ENCODE measurements at places on chromosomes 7 and 10. TPM values are rescaled to one million over a fixed set of nuclear protein-coding genes. Genes with fewer than 3 reads are reported as not detected.

The IQUB gene
- polyA plus RNA-seq, result 5.0 TPM

GRCh38 chr10:97798958-97799610 lies 27.3 kb upstream of the SFRP5 start:
- no peak for DNase-seq

GRCh38 chr10:11020548-11020942 lies 2.9 kb downstream of the CELF2 start:
- no peak for DNase-seq

GRCh38 chr10:74437822-74438221 lies 286.8 kb downstream of the ADK start:
- DNase-seq, result no peak

DNA sequence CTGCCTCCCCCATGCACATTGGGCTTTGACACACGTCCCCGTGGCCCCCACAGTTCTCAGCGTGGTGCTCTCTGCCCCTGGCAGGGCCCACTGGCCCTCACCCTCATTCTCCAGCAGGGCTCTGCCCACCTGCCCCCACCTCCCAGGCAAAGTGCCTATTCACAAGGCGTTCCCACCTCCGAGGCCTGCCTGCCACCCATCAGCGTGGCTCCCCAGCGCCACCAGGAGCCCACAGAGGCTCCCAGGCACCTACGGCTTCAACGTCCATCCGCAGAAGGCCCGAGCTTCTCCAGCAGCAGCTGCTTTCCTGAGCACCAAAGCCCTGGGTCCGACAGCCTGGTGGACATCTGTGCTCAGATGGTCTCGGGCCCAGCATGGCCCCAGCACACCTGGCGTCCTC lies 211.8 kb upstream of the PPP2R2D start:
- DNase-seq, result no peak

DNA sequence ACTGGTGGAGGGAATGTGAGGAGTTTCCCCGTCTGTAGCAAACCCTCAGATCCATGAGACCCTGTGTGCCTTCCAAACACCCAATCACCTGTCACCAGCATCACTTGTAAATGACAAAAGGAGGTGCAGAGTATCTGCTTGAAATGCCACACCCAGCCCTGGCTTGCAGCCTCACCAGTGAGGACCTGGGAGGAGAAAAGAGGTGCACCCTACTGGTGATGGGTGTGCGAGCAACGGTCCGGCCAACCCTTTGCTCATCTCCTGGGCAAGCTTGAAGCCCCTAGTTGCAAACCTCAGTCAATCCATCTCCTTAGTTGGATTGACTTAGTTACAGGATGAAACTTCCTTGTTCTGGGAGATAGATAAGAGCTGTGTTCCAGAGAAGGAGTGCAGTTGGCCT lies 62.4 kb upstream of the WAPL start:
- DNase-seq, result no peak

The TBATA gene
- polyA plus RNA-seq, result not detected

DNA sequence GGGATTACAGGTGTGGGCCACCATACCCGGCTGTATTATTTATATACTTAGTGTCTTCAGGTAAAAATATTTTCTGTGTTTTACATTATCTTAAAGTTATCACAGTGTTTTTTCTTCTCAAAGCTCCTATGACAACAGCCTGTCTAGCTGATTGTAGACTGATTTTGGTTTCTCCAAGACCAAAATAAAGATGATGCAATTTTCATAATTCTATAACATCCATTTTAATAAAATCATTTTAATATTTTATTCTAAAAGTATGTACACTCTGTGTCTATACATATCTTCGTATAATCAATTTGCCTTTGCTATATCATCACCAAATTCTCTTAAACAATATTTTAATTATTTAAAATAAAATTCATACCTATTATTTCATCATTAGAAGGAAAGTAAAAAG lies 108.6 kb downstream of the TRIM24 start:
- no peak for DNase-seq

DNA sequence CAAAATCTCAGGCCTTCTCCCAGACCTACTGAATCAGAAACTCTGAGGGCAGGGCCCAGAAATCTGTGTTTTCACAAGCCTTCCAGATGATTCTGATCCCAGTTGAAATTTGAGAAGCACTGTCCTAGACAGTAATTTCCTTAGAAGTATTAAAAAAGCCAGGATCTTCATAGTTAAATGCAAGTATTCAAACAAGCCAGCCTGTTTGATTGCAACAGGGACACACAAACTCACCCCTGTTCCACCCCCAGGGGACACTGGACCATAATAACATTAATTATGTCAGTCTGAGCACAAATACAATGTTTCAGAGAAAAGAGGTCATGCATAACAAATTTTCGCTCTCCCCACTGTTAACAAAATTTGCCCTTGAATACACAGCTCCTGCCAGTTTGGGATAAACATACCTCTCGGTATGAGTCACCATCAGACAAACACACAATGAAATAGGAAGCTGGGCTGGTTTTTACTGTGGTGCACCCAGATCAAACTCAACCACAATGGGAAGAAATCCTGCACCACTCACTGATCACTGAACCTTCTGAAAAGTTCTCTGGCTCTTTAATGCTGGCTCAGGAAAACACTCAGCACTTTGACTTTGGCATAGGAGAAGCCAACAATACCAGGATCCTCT lies 34.3 kb downstream of the ABLIM1 start:
- no peak for DNase-seq

The ASB10 gene
- not detected for polyA plus RNA-seq

The CNPY1 gene
- not detected for polyA plus RNA-seq

- no peak for DNase-seq
Observed at GRCh38 chr10:96470116-96470743, 43.5 kb downstream of the TLL2 start.

- no peak for DNase-seq
Observed at GRCh38 chr7:18770154-18770811, 274.7 kb downstream of the HDAC9 start.

GRCh38 chr7:1619152-1620079 lies 49.6 kb upstream of the PSMG3 start:
- no peak for DNase-seq

DNA sequence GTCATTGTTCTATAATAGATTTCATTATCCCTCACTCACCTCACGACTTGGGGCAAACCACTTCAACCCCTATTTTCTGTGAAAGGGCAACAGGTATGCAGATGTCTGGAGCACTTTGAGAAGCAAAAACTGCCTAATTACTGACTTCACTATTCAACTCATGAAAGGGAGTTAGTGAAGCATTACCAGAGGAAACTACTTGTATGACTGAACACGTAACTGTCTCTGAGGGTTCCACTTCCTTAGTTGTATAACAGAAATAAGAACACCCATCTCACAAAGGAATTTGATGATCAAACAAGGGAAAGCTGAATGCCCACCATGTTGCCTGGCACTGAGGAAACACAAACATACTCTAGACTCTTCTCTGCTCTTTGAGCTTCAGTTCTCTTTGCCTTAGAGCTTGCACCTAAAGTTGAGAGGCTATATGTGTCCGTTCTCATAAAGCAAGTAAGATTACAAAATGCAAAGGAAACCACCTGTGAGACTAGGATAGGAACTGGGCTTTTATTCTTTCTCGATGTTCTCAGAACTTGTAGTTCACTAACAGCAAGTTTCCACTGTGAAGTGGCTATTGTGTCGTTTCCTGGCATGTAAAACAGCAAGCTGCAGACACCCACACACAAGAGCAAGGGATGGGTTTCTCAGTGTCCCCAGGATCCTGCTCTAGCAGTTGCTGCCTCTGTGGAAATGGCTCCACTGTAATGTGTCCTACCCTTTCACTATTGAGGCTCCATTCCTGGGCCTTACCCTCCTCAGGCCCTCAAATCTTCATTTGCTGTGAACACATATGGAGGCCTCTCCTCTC lies 2.6 kb downstream of the TMEM243 start:
- no peak for DNase-seq

DNA sequence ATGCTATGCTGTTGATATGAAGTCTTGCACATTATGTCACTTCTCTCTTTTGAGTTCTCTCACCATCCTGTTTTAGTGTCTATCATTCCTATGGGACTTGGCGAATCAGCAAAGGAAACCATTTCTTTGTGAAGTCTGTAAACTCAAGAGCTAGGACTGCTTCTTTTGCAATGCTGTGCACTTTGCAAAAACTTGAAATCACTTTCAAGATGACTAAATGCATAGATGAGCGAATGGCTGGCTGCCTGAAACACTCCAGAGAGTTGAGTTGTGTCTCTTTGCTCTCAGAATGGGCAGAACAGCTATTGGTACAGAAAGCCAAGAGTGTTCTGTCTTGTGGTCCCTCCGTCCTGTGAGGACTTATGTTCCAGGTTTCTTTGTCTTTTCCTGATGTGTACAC lies 18.3 kb upstream of the ELMO1 start:
- DNase-seq, result no peak

The CLEC2L gene
- polyA plus RNA-seq, result 1.0 TPM

- no peak for DNase-seq
Observed at GRCh38 chr7:1288996-1289551, 56.4 kb downstream of the UNCX start.

DNA sequence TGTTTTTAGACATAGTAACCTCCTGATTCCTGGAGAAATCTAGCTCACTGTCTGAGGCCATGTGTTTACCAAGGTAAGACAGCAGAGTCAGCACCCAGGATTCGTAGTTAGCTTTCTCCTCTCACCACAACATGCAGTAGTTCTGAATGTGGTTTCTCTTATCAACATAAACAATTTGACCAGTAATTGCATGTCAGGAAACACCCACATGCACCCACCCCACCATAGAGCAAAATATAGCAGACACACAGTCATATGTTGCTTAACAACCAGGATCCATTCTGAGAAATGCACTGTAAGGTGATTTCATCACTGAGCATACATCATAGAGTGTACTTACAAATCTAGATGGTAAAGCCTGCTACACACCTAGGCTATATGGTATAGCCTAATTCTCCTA lies 1004.0 kb downstream of the ANKRD7 start:
- DNase-seq, result no peak

DNA sequence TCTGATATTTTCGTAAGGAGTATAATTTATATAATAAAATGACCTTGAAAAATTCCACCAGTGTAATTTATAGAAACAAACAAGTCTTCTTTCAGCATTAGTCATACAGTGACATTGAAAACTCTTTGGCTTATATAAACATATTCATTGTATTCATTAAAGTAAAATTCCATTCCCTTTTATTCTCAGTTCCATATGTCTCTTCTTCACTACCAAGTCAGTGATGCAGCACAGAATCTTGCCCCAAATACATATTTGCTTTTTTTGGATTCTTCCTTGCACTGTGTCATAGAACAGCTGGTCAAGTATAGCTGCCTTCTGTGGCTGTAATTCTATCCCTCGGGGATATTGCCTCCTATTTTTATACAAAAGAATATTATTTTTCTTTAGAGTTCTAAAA lies 884.5 kb upstream of the POT1 start:
- no peak for DNase-seq

The VGF gene
- polyA plus RNA-seq, result 0.61 TPM

The MRPL43 gene
- polyA plus RNA-seq, result 105 TPM

The FZD8 gene
- 16.9 TPM for polyA plus RNA-seq
